ENCODE measurements at places on chromosomes 7 and 10.
A peak's percentile ranks its signal among the peaks of the same experiment; 100 is the strongest.

DNA sequence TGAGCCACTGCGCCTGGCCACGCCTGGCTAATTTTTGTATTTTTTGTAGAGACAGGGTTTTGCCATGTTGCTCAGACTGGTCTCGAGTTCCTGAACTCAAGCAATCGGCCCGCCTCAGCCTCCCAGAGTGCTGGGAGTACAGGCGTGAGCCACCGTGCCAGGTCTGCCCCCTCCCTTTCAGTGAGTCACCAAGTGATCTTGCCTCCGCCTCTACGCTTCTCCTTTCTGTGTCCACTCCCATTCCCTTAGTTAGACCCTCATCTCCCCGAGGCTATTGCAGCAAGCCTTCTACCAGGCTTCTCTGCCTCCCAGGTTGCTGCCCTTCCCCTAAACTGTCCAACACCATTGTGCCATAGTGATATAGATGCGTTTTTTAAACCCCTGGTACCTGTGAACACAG lies 32.9 kb downstream of the CDC123 start:
- DNase-seq, result no peak

- no peak for DNase-seq
These were observed 45.4 kb downstream of the APBB1IP start for GRCh38 chr10:26483554-26483953.

- no peak for DNase-seq
These were observed 22.7 kb downstream of the EXOC4 start for GRCh38 chr7:133275446-133276095.

DNA sequence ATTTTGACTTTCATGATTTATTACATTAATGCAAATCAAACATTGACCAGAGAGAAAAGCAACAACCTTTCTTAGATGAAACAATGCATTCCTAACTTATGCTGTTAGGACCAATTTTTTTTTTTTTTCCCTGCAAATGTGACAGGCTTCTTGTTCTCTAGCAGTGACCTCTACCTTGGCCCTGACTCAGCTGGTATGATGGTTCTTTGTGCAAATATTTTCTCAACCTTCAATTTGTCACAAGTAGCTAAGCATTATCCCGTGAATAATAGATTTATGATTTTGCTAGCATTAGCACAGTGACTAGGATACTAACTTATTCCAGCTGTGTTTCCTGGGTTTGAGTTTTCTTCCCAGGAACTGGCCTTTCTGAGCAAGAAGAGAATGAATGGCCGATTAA lies 64.9 kb downstream of the PPP1R9A start:
- DNase-seq, result no peak

DNA sequence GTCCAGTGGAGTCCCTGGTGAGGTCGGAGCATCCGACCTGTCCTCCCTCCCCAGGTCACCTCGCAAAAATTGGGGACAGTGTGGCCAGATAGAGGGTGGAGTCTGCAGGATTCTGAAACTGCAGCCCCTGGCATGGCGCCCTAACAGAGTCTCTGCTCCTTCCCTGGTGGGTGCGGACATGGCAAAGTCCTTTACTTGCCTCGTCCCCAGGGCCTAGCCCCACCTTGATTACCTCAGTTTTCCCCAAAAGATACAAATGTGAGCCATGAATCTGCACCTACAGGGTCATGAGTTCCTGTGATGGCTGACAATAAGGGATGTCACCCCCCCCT lies 47.7 kb downstream of the NPVF start:
- no peak for DNase-seq

- no peak for DNase-seq
These were observed 12.9 kb downstream of the INSIG1 start for GRCh38 chr7:155310425-155311114.

GRCh38 chr7:116138202-116138801 lies 72.0 kb upstream of the TES start:
- DNase-seq, result peak; percentile 26

DNA sequence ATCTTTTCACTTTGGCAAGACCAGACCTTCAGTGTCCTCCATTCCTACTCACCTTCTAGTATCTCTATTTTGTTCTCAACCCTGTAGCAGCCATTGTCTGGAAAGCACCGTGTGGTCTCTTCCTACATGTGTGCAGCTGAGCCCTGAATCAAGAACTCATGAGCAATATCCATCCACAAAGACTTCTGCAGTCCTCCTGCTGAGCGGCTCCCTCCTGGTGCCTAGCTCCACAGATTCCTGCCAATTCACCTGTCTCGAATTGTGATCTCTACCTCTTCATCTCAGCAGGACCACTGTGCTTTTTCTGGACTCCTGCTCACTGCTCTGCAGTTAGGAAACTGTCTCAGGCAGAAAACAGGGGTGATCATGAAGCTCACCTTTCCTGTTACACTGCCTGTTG lies 118.8 kb downstream of the RELN start:
- DNase-seq, result no peak

GRCh38 chr10:71582506-71583475 lies 136.8 kb downstream of the C10orf105 start:
- no peak for DNase-seq

DNA sequence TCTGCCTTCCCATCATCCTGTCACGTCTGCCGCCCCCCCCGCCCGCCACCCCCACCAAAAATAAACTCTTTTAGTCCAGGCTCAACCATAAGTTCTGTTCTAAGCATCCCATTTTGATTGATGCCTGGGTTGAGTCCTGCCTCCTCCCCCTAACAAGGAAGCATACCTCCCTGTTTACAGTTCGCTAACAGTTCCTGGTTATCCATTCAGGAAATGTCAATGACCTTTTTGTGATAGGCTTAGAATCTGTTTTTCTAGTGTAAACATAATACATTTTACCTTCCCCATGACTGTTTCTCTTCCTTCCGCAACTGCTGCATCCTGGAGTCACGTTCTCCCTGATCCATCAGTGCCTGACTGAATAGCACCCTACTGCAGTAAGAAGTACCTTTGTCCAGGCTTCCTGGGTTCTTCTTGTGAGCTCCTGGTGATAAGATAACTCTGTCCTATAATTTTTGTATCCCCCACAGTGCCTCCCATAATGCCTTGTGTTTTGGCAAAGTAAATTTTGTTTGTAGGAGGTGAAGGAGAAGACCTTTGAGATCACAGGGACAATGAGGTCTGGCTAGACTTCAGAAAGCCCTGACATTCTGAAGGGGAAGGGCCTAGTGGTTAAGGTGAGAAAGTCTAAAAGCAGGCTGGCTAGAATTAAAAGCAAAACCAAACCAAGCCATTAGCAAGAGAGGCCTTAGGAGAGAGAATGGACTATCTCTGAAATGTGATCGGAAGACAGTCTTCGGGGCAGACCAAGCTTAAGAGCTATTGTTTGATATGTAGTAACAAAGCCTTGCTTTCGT lies 7.3 kb downstream of the AGFG2 start:
- no peak for DNase-seq

- DNase-seq, result no peak
These were observed 178.9 kb downstream of the SRPK2 start for GRCh38 chr7:105209870-105210269.

GRCh38 chr7:45863715-45864114 lies 9.2 kb downstream of the CCDC201 start:
- DNase-seq, result no peak

GRCh38 chr7:44914992-44915607 lies 29.8 kb upstream of the PURB start:
- no peak for DNase-seq

DNA sequence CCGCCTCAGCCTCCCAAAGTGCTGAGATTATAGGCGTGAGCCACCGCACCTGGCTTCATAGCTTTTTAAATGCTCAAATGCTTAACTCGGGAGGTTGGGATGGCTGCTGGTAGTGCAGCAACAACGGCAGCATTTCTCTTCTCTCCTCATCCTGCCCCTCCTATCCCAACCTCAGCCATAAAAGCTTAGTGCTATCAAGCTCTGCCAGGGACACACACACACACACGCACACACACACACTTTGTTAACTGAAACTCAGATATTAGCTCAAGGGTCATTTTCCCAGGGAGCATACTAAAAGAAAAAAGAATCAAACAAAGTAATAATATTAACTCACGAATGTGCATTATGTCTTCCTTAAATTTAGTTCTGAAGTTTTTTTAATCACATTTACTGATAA lies 63.0 kb upstream of the HPS1 start:
- DNase-seq, result no peak

- no peak for DNase-seq
These were observed 41.5 kb downstream of the PSPH start for GRCh38 chr7:56009695-56010094.

DNA sequence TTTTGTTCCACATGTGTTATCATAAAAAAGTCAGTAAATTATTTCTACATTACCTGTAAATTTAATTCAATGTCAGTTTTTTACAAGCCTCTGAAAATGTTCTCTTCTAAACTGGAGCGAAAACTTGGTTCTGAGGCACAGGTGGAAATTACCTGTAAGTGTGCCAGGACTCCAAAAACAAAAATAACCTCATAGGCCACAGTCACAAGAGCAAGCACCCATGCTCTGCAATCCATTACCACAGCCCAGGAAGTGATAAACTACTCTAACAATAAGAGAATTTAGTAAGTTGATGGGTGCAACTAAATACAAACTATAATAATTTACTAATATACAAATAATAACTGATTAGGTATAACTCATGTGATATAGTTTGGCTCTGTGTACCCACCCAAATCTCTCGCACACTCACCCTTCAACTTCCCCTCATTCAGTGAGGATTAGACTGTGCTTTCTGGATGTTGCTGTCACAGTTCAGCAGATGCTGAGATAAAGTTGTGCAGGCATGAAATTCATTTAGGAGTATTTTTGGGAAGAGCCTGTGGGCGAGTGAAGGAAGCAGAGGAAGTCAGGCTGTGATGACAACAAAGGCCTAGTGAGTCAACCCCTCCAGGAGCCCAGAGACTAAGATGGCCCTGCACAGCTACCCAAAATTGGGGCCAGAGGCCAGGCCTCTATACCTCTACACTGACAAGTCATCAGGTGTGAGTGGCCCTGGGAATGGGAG lies 16.3 kb upstream of the GIMAP6 start:
- no peak for DNase-seq

DNA sequence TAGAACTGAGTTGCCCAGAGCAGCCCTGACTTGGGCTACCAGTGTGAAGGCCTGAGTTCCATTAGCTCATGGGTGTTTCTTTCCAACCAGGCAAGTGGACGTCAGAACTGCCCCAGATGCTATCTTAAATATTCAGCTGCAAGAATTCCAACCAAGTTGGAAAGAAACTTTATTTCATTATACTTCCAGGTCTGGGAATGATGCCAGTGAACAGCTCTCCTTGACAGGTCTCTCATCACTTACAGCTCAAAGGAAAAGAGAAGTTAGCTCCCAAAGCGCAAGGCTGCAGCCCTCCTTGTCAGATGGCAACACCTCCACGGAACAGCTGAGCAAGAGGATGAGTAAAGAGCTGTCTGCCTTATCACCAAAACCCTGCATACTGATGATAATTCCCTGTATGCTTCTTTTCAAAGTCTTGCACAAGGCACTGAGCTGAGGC lies 255.5 kb upstream of the AOAH start:
- no peak for DNase-seq

- DNase-seq, result no peak
These were observed 351.4 kb downstream of the MDFIC start for GRCh38 chr7:115273139-115273772.

DNA sequence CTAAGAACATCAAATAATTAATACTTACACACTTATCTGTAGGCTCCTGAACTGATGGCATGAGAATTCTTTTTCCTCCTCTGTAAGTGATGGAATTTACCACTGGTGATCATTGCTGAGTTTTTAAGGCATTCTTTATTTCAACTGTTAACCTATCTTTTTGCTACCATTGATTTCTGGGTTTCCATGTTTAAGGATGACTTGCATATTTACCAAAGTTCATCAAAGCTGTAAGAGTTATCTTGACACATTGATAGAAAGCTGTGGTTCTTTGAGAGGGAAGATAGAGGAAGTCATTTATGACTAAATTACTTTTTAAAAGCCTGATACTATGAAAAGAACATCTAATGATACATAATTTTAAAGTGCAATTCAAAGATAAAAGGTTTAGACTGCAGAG lies 19.5 kb upstream of the GFRA1 start:
- no peak for DNase-seq

GRCh38 chr7:112069879-112070321 lies 136.3 kb downstream of the DOCK4 start:
- DNase-seq, result no peak

GRCh38 chr7:131072505-131073091 lies 255.1 kb upstream of the MKLN1 start:
- no peak for DNase-seq

DNA sequence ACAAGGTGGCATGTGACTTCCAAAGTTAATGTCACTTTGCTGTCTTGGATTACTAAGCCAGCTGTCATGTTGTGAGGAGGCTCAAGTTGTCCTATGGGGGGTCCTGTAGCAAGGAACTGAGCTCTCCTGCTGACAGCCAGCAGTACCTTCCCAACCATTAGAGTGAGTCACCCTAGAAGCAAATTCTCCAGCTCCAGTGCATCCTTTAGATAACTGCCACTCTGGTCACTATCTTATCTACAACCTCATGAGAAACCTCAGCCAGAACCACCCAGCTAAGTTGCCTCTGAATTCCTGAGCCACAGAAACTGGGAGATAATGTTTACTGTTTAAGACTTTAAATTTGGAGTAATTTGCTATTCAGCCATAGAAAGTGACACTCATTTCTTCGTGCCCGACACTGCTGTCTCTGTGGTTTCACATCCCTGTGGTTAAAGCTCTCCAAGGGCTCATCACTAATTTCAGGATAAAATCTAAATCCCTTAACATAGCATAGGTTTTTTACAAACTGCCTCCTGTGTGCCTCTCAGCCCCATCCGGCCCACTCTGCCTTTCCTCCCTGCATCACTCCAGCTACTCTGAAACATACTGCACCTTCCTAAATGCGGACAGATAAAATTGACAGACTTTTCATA lies 83.5 kb downstream of the PRR15 start:
- DNase-seq, result no peak

- no peak for DNase-seq
These were observed 58.2 kb downstream of the ENTPD1 start for GRCh38 chr10:95814011-95814727.

DNA sequence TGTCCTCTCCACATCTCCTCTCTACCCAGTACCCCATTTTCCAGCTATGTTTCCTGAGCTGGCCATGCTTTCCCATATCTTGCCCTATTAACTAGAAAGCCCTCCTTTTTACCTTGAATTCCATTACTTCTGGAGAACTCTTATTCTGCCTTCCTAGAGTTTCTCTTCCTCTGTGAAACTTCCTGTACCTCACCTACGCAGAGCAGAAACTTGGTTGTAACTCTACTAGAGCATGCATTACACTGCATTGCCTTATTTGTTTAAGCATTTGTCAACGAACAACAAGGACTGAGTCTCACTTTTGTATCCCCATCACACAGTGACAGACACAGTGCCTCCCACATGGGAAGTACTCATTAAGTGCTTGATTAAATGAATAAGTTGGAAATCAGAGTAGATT lies 36.4 kb downstream of the VCL start:
- DNase-seq, result no peak

- DNase-seq, result no peak
These were observed 32.7 kb upstream of the TRIM8 start for GRCh38 chr10:102611514-102612087.

GRCh38 chr10:100562008-100562672 lies 26.4 kb downstream of the HIF1AN start:
- DNase-seq, result peak; percentile 15

GRCh38 chr10:104092749-104093148 lies 7.1 kb upstream of the COL17A1 start:
- no peak for DNase-seq
